ENCODE measurements at places on chromosomes 11 and 22. TPM values are rescaled to one million over a fixed set of nuclear protein-coding genes. Genes with fewer than 3 reads are reported as not detected.

GRCh38 chr11:66619080-66619554 lies 2.7 kb downstream of the RBM14 start:
- DNase-seq = no peak

DNA sequence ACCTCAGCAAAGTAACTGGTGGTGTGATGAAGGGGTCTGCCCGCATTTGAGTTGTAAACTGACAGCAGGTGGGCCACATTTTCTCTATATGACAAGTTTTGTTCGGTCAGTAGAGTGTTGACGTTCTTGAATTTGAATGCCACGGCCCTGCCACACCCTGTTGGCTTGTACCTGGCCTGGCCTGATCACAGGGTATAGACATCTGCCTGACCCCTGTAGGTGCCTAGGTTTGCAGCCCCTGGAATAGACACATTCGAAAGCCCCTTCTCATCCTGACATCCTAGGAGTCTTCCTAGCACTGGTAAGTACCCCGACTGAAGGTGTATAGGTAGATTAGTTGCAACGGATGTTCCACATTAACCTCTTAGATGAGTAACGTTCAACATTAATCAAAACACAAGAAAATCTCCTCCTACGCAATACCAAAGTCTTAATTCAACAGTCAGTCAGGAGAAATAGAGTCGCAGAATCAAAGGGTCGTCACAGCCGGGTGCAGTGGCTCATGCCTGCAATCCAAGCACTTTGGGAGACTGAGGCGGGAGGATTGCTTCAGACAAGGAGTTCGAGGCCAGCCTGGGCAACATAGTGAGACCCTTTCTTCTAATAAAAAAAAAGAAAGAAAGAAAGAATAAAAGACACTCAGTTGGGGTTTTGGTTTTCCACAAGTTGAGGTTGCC lies 43.6 kb upstream of the CD5 start:
- DNase-seq = no peak

- no peak for DNase-seq
These were observed 15.7 kb downstream of the IFITM10 start for GRCh38 chr11:1734641-1735081.

- peak; percentile 17 for DNase-seq
These were observed 114.1 kb downstream of the MICAL2 start for GRCh38 chr11:12224537-12224893.

- no peak for DNase-seq
These were observed 13.8 kb upstream of the OR51M1 start for GRCh38 chr11:5369789-5370188.

- no peak for DNase-seq
These were observed 586 bp downstream of the TTLL1 start for GRCh38 chr22:43088627-43088983.

GRCh38 chr11:95567685-95568084 lies 221.9 kb downstream of the FAM76B start:
- no peak for DNase-seq

GRCh38 chr11:120388261-120388660 lies 52.0 kb downstream of the ARHGEF12 start:
- no peak for DNase-seq

DNA sequence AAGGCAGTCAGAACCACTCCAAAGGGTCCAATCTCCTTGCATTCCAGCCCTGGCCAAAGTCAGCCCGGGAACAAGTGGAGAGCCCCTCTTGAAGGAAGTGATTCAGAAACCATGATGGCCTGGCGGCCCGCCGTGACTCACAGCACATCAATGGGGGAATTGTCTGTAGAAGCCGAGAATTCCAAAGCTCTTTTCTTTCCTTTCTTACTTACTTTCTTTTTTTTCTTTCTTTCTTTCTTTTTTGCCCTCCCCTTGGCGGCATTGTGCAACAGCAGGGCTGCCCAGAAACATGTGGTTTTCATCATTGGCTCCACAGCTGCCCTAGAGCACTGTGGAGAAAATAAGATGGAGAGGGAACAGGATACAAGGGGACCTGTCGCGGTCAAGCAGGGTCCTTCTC lies 140.2 kb upstream of the TIMP3 start:
- DNase-seq = no peak

DNA sequence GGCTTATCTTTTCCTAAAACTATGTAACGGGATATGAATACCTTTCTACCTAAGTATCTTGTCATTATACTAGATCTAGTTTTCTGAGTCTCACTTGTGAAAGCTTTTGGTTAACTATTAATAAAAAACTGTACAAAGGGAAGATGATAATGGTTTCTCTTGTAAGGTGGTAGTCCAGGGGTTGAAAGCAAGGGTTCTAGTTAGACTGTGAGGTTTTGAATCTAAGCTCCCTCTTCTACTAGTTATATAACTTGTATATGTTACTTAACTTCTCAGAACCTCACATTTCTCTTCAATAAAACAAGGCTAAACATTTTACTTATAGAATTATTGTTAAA lies 54.3 kb downstream of the ARHGEF12 start:
- DNase-seq = no peak

- DNase-seq = no peak
These were observed 169.9 kb downstream of the SHANK2 start for GRCh38 chr11:71082454-71082853.

DNA sequence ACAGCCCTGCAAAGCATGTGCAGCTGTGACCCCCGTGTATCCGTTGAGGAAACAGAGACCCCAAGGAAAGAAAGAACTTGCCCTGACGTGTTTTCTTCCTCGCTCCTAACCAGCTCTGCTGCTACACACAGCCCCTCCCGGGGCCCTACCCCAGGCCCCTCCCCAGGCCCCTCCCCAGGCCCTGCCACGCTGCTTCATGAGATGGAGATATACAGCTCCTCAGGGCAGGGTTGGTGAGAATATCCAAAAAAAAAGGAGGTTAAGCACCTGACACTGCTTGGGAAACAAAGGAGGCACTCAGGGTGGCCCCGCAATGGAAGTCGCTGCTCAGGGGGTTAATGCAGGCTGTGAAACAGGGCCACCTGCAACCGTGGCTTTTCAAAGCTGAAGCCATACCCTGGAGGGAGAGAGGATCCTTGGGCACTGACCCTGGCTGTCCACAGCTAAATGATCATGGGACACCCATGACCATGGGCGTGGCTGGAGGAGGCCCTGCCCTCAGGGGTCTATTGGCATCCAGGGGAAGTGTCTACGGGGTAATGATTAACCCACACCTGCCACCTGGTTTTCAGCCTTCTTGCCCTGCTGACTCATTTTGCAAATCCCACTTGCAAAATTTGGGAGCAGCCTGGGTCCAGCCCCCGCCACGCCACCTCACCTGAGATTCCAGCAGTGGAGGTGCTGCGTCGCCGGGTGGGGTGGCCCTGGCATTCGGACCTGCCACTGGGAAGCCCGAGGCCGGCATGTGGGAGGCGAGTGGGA lies 112.1 kb upstream of the ANO1 start:
- no peak for DNase-seq

DNA sequence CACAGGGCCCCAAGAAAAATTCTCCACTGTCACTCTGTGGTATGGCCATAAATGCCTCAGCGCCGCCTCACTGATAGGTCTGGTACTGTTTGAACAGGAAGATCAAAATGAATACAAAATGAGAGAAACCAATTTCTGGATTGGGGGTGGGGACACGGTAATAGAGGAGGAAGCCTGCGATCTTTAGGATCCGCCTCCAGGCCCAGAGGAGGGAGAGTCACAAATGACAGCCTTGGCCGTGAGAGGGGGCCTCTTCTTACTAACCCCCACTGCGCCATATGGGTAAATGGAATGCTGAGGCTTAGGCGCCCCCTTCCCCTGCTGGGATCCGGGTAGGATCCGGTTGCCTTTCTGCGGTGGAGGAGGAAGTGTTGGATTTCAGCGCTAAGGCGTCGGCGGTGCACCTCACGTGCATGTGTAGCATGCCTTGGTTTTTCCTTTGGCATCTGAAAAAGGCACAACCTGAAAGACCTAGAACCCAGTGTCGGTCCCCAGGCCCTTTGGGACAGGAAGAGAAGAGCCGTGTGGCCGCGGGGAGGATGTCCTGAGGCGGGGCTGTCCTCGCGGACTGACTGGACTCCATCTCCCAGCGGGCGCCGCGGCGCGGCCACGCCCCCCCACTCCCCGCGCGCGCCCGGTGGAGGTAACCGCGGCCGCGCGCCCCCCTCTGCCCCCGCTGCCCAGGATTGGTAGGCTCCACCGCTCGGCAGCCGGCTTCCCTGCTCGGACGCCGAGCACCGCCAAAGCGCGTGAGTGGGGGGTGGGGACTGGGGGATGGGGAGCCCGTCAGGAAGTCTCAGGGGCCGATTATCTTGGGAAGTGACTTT lies 718 bp upstream of the MADD start:
- no peak for DNase-seq

DNA sequence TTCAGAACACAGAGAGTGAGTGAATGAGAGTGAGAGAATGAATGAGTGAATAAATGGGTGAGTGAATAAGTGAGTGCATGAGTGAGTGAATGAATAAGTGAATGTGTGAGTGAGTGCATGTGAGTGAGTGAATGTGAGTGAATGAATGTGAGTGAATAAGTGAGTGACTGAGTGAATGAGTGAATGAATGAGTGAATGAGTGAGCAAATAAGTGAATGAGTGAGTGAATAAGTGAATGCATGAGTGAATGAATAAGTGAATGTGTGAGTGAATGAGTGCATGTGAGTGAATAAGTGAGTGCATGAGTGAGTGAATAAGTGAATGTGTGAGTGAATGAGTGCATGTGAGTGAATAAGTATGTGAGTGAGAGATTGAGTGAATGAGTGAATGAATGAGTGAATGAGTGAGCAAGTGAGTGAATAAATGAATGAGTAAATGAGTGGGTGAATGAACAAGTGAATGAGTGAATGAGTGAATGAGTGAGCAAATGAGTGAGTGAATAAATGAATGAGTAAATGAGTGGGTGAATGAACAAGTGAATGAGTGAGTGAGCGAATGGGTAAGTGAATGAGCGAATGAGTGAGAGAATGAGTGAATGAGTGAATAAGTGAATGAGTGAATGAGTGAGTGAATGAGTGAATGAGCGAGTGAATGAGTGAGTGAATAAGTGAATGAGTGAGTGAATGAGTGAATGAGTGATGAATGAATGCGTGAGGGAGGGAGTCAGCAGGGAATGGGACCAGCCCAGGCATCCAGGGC lies 21.3 kb upstream of the MUC5B start:
- peak; percentile 59 for DNase-seq

- DNase-seq = no peak
These were observed 131.3 kb downstream of the KCNC1 start for GRCh38 chr11:17865765-17866428.

DNA sequence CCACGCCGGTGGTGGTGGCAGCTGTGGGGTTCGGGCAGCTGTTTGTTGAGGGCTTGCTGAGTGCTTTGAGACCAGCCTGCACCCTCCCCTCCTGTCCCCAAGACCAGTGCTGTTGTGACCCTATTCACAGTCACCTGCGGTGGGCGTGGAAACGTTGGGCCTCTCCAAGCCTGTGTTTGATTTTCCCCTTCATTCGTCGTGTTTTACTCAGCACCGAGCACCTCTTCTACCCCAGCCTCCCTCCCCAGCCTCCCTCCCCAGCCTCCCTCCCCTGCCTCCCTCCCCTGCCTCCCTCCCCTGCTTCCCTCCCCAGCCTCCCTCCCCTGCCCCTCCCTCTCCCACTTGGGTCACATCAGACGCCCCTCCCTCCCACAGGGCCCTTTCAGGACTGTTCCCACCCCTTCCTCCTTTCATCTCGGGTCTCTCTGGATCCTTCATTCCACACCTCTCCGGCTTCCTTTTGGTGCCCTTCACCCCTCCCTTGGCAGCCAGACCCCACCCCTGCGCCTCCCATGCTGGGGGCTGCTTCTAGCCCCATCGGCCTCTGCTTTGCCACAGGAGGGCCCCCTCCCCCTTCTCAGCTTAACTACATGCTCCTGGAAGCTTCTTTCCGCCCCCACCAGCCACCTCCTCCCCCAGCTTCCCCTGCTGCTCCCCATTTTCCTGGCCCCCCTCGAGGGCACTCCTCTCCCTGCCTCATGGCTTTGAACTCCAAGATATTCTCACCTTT lies 14.8 kb downstream of the FRMD8 start:
- DNase-seq = no peak

DNA sequence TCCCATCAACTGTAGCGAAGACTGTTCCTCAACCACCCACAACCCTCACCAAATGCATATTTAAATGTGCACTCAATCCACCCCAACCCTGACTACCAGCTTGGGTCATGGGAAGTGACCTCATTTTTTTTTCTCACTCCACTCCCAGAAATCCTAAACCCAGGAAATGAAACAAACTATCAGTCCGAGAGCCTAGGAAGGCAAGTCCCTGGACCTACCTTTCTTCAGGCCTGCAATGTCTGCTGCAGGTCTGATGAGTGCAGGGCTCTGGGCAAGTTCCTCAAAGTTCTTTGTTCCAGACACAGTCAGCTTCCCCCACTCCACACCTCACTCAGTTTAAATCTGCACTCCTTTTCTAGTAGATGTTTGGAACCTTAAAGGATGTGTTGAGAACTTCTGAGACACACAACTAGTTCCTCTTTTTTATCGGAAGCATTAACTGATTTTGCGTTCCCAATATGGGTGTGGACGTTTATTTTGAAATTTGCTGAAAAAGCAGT lies at the start of gene MS4A4E:
Gene MS4A4E (minus strand): TSS at position 398 of the 500 bp plus-strand sequence. CDS start 13,082 bp downstream, outside the sequence.
- no peak for DNase-seq

GRCh38 chr22:47443836-47444745 lies 681.6 kb downstream of the TBC1D22A start:
- DNase-seq = no peak

GAL gene
- total RNA-seq = 16.5 TPM

RTN4R gene
- total RNA-seq = 16.3 TPM

OR5P2 gene
- not detected for total RNA-seq

FGF19 gene
- not detected for total RNA-seq

CHEK2 gene
- 29.5 TPM for total RNA-seq

ESAM gene
- 1.6 TPM for total RNA-seq

DEUP1 gene
- total RNA-seq = not detected

MS4A3 gene
- 0.13 TPM for total RNA-seq

APOL5 gene
- not detected for total RNA-seq
